ENCODE measurements at places on chromosomes 11 and 22.
A peak's percentile ranks its signal among the peaks of the same experiment; 100 is the strongest.

DNA sequence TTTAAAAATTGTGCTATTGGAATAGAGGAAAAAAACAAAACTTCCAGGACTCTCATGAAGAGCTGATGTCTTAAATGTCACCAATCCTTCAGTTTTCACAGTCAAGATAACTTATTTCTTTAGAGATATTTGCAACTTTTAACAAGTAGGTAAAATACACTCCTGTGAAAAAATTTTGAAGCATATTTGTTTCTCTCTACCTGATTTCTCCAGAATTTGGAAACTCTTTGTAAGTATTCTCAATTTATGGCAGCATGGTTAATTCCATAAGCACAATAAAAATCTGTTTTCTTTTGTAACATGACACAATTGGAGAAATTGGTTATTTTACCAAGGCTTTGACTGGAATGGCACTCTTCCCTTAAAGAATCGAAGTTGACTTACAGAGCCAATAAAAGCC is 4.1 kb downstream of the CASP4 start:
- no peak for DNase-seq

DNA sequence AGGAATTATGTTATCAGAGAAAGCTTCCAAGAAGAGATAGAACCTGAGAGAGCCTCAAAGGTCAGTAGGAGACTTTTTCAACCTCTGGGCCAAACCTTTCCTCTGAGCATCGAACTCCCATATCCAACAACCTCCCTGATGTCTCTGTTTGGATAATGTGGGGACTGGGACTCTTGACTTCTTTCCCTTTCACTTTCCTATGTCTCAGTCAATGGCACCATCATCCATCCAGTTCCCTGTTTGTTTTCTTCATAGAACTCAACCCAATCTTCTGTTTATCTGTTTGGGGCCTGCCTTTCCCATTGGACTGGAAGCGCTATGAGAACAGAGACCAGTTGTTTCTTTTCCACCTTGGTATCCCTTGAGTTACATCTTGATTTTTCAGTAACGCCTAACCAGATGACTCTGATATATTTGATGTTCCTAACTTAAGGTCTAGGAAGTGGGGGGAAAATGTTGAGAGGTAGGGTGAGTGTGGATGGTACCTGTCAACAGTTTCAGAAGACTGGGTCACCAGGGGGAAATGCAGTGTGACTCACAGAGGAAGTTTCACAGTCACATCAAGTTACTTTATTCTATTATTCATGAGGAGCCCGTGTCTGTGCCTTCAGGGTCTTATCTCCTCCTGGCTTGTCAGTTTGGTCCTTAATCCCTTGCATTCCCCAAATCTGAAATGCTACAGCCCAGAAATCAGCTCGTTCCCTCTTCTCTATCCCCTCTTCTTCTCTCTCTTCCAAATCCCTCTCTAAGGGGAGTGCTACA is 4.5 kb upstream of the KCNE3 start:
- DNase-seq: peak; percentile 62

DNA sequence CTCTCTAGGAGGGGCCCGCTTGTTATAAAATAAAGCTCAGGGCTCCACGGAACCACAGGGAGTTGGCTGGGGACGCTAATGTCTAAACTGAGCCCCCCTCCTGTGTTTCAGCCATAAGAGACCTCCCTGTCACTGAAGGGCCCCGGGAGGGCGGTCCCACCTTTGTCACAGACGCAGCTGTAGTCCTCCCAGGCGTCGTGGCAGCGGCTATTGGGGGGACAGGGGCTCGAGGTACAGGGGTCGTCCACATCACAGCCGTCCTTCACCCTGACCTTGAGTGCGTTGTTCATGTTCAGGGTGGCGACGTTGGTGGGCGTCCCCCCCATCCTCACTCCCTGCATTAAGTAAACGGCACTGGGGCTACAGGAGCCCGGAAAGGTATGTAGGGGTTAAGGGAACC is 62.0 kb downstream of the TRMU start:
- DNase-seq: no peak

- DNase-seq: no peak
Observed at GRCh38 chr22:27231266-27231665, 570.3 kb downstream of the MN1 start.

DNA sequence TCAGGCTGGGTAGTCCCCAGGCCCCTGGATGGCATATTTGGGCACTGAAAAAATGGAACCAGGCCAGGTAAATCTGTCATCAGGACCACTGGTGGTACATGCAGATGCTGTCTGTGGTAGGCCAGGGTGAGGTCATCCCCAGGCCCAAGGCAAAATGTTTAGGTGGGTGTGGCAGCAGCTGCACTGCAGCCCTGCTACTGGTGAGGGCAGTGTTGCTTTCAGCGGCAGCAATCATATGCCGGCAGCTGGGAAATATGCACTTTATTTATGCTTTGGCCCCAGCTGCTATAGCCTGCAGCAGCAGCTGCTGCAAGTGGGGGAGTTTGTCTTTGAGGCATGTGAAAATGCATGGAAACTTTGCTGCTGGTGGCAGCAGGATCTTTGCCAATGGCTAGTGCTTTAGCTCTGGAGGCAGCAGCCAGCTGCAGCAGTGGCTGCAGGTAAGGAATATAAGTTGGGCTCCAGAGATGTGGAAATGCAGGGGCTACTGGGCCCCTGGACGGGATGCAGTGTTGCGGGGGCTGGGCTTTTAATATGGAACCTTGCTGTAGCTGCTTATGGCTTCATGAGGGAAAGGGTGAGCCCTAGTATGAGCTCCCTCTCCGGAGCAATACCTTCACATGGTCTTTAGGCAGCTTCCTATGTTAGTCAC is 365.7 kb upstream of the CADM1 start:
- peak; percentile 78 for DNase-seq

DNA sequence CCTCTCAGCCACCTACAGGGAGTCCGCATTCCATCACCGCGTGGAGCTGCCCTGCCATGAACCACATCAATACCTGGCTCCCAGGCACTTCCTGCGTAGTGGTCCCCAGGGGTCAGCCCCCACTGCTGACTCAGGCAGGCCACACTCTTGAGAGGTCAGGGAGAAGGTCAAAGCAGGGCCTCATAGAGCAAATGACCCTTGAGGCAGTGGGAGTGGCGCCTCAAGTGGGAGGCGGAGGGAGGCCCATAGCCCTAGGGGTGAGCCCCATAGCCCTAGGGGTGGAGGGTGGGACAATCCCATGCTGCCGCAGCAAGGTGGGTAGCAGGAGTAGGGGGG is 5.0 kb downstream of the PRDX5 start:
- DNase-seq: no peak

- no peak for DNase-seq
Observed at GRCh38 chr22:49266561-49267519, 560.8 kb downstream of the BRD1 start.

GRCh38 chr11:68146704-68147474 is 25.7 kb upstream of the CHKA start:
- DNase-seq: no peak

- DNase-seq: no peak
Observed at GRCh38 chr11:75193271-75193670, 42.4 kb downstream of the SLCO2B1 start.

Measured in inflammatory macrophage treated with lipopolysaccharide for 4 hours (primary cell).